RWPE1 (cell line): ENCODE measurements at places on chromosomes 4 and X.

- DNase-seq = peak; percentile 68
Observed at GRCh38 chr4:154208424-154208823, 283.2 kb downstream of the DCHS2 start.

- no peak for DNase-seq
Observed at GRCh38 chrX:130171446-130172126, at the start of gene RAB33A. Gene RAB33A (plus strand): TSS chrX:130171962. CDS start chrX:130172063, 101 bp downstream.

GRCh38 chr4:126591583-126591982, 1041.2 kb upstream of the INTU start:
- no peak for DNase-seq

DNA sequence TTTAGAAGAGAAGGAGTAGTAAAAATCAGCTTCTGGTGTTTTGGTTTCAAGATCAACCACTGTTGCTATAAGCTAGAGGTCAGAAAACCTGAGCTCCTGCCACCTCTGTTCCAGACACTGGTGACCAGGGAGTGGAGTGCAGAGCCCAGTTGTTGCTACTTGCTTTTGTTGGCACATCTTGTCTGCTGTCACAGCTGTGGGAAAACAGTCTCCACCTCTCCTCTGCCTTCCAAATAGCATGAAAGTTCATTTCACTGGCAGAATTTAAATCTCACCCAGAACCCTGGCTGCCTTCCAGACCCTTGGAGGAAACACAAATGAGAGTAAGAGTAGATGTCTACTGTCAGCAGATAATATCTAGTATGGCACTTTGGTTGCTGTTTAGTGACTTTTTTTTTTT, 297.5 kb upstream of the KLF3 start:
- DNase-seq = no peak

- no peak for DNase-seq
Observed at GRCh38 chr4:153759407-153760316, at the start of gene RNF175. Gene RNF175 (minus strand): TSS chr4:153760024. CDS start chr4:153759862, 162 bp downstream.

GRCh38 chr4:147638942-147639341, 21.7 kb downstream of the TMEM184C start:
- no peak for DNase-seq

GRCh38 chr4:61299316-61299715, 99.2 kb downstream of the ADGRL3 start:
- DNase-seq = no peak

DNA sequence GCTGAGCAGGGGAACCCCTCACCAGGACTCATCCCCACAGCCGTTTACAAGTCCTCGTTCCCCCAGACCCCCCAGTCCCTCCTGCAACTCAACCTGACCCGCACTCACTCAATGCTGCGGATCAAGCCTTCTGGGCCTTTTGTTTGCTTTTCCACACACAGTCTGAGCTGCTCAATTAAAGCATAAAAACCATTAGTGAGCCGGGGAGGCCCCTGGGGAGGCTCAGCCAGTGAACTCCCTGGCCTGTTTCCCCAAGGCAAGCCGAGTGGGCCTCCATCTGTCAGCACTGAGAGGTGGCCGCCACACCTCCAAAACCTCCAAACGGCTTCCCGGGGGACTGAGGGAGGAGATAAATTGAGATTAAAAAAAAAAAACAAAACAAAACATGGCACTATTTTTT, 158.5 kb downstream of the SHOX start:
- DNase-seq = no peak

GRCh38 chr4:74755486-74755885, 38.8 kb downstream of the BTC start:
- no peak for DNase-seq
